Astrocyte of the cerebellum (primary cell): ENCODE measurements at places on chromosomes 5 and 9.

GRCh38 chr9:127905004-127905728 lies 5.8 kb upstream of the ST6GALNAC6 start:
- no peak for DNase-seq

- no peak for DNase-seq
Measured at GRCh38 chr9:115815786-115816185, 337.8 kb upstream of the PAPPA start.

- DNase-seq = no peak
Measured at GRCh38 chr5:6000867-6001266, 377.5 kb downstream of the MED10 start.

DNA sequence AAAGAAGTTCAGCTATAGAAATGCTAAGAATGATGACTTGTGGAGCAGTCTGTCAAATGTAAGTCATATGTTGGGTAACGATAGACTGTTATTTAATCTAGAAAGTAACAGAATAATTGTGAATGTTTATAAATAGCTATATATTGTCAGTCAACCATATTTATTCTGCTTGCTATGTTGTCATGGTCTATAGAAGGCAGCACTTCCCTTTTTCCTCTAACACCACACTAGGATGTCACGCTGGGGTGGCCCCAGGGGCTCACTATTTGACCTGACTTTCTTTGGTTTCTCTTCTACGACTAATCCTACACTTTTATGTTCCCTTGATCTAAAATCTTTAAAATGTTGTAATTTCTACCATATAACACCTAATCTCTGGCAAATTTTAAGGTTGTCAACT lies 20.5 kb downstream of the ERAP2 start:
- no peak for DNase-seq

- DNase-seq = no peak
Measured at GRCh38 chr9:35520364-35520710, 30.4 kb downstream of the RUSC2 start.
